ENCODE measurements at places on chromosomes 16 and 17.

GRCh38 chr17:13359774-13360173 is 242.0 kb downstream of the HS3ST3A1 start:
- no peak for DNase-seq

- DNase-seq = no peak
These were observed 116.8 kb downstream of the ABCC6 start for GRCh38 chr16:16106466-16106865.

DNA sequence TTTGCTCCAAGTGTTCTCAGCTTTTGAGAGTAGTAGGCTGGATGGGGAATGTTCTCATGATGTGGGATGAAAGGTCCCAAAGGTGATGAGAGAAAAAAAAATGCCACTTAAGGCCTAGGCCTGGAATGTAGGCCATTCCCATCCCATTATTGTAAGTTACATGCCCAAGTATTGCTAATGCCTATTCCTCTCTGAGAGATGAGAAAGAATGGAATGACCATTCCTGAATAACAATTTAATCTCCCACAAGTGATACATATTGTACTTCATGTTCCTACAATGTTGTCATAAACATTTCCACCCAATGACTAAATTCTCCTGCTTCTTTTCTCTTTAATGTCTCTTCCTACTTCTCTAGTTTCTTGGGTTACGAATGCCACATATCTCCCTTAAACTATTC is 102.8 kb upstream of the KCNJ16 start:
- DNase-seq = no peak

- no peak for DNase-seq
These were observed 36.6 kb upstream of the TBX2 start for GRCh38 chr17:61362852-61363600.

GRCh38 chr16:7366993-7367880 is 34.6 kb downstream of the RBFOX1 start:
- DNase-seq = no peak

GRCh38 chr16:5557448-5557847 is 459.9 kb upstream of the EEF2KMT start:
- no peak for DNase-seq

- DNase-seq = no peak
These were observed 37.0 kb downstream of the NPLOC4 start for GRCh38 chr17:81599719-81600486.

DNA sequence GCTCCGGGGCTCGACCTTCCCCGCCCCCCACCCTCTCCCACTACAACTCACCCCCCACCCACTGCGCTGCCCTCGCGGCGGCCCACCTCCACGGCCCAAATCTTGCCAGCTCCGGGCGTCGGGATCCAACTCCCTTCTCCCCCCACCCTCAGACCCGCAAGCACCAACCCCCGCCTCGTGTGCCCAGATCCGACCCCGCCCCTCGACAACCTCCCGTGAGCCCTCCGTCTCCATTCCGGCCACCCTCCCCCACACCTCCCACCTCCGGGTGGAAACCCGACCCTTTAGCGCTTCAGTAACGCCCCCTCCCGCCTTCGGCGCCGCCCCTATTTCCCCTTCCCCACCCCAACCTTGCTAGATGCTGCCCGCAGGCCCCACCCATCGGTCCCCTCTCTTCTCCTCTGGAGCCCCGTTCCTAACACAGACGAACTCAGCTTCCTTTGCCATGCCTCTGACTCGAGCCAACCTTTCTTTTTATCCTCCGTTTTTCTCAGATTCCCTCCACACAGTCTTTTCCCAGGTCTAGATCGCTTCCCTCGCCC is 717 bp downstream of the UBE2Z start:
- peak; percentile 24 for DNase-seq

GRCh38 chr16:12398029-12398682 is 405.5 kb downstream of the CPPED1 start:
- DNase-seq = no peak

DNA sequence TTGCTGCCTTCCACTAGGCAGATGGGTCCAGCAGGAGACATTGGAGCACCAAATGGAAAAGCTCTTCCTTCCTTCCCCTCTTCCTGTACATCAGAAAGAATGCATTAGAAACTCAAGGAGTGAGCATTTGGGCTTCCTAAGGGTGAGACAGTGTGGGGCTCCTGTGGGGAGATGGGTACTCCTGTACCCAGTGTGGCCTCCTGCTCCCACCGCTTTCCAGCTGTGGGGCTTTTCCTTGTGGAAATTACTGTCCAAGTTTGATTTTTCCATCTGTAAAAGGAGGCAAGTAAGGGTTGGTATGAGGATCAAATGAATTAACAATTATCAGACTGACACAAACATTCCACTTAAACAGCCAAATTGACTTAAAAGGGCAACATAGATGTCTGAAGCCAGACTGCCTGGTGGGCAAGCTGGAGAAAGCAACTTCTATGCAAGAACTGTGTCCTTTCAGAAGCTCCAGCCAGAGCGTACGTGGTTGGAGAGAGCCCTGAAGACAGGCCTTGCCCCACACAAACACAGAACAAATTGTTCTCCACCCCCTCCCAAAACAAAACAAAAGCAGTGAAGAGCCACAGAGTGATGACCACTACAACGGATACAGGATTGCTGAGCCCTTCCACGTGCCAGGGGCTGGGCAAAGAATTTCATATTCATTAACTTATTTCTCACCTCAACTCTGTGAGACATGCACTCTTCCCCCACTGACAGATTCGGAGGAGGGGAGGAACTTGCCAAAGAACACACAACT is 23.1 kb upstream of the ALDH3A1 start:
- no peak for DNase-seq

GRCh38 chr17:75785016-75785890 is 647 bp downstream of the UNK start:
- DNase-seq = peak; percentile 53

DNA sequence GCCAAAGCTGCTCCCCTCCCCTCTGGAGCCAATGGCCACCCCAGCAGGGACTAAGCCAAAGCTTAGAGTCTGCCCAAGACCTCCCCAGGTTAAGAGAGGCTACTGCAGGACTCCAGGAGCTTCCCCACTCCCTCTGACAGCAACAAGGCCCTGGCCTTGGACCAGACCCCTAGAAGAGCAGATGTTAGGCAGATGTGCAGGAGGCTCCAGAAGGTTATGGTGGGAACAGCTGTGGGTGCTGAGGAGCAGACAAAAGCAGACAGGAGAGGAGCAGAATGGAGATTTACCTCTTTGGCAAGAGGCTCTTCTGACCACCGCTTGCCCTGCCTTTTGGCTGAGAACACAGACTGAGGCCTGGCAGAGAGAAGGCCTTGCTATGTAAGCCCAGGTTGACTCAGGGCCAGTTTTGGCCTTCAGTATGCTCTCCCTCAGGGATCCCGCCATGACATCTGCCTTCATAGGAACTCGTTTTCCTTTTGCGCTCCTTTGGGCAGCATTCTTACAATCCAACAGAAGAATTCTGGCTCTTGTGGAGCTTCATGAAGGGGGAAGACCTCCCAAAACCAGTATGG is 113.0 kb downstream of the RBFOX3 start:
- no peak for DNase-seq

DNA sequence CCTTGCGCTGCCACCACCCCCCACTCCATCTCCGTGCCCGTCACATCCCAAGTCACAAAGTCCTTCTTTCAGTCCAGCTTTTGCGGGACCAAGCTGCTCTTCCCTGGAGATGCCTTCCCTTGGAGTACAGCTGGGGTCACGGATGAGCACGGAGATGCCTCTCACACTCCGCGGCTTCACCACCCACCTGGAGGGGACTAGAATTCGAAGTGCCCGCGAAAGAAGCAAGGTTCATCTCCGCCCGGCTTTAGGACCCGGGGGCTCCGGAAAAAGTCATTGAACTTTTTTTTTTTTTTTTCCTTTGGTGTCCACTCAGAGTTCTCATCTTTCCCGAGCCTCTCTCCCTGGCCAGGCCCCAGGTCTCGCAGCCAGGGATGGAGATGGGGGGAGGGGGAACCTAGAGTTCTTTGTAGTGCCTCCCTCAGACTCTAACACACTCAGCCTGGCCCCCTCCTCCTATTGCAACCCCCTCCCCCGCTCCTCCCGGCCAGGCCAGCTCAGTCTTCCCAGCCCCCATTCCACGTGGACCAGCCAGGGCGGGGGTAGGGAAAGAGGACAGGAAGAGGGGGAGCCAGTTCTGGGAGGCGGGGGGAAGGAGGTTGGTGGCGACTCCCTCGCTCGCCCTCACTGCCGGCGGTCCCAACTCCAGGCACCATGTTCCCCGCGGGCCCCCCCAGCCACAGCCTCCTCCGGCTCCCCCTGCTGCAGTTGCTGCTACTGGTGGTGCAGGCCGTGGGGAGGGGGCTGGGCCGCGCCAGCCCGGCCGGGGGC is at the start of gene FKBP10:
FKBP10 (plus strand) TSS at position 624 of the 771 bp plus-strand sequence; CDS start at position 655, 31 bp downstream.
- no peak for DNase-seq

GRCh38 chr17:82457929-82458178 is 687 bp upstream of the NARF start:
- no peak for DNase-seq

DNA sequence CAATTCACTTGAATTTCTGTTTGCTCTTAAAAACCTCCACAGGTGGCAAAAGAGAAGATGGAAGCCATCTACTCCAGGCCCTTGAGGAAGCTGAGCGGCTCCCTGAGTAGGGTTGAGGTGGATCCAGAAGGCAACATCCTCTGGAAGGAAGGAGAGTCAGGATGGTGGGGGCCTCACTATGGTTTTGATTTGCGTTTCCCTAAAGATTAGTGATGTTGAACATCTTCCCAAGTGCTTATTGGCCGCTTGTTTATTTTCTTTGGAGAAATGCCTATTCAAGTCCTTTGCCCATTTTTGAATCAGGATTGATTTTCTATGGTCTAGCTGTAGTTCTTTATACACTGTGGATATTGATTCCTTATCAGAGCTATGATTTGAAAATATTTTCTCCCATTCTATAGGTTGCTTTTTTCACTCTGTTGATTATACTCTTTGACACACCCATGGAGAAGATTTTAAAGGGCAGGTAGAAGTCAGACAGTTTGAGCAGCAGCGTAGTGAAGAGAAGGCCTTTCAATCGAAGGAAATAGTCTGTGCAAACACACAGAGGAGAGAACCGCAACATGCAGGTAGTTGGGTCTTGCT is 58.6 kb downstream of the WSB1 start:
- DNase-seq = no peak

DNA sequence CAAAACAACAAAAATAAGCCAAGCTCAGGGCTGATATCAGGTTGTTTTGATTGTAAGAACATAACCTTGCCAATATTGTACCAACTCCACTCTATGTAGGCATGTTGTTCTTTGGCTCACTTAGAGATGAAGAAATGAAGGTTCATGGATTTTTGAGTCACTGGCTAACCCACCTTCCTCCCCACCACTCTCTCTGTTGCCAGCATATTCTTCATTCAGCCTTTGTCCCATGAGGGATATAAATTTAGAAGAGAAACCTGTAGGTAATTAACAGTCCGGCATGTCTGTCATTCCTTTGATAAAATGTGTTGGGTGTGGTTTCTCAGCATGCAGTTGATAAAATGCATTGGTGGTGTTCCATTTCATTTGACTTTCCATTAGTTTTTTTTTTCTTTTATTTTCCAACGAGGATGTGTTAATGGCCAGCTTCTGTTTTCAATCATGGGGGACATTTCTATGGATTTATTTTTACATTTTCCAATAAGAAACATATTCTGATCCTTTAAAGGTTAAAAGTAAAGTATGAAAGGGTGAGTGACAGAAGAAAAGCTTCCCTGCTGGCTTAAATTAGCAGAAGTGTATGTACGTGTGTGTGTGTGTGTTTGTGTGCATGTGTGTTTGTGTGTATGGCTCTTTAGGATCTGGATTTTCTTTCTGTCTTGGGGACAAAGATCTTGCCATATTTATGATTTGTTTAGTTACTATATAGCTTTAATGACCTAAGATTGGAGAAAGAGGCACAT is 166.2 kb upstream of the KCNJ16 start:
- DNase-seq = no peak

- no peak for DNase-seq
These were observed 66.4 kb upstream of the SMIM36 start for GRCh38 chr17:55577687-55578086.

GRCh38 chr16:79309606-79310005 is 290.9 kb downstream of the MAF start:
- no peak for DNase-seq

DNA sequence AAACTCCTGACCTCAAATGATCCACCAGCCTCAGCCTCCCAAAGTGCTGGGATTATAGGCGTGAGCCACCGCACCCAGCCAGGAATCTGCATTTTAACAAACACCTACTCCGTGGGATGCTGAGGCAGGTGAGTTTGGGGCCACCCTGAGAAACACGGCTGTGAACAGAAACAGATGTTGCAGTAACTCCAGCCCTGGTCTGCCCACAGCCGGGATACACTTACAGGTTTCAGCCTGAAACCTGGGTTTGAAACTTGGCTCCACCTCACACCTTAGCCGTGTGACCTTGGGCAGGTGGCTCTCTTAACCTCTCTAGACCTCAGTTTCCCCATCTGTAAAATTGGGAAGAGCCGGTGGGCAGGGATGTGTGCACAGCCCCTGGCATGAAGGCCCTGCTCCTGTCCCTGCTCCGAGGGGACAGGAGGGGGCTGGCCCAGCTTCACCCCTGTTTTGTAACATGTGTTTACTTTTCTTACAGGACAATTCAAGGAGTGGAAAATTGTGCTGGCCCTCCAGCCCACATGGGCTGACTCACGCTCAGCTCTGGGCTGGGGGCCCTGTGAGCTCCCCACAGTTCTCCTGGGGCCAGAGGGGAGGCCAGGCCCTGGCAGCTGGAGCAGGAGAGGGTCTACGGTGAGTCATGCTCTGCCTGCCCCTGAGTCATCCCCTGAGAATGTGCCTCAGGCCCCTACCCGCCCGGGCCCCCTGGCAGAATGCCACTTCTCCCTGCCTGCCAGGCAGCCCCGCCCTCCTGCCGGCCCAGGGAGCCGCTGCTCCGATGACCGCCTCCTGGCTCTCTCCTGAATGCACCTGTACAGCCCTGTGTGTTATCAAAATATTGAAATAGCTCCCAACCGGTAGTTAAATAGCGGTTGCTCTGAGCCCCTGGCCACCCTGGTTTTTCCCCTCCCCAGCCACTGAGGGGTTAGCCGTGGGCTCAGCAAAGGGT is 7.7 kb upstream of the PPL start:
- peak; percentile 86 for DNase-seq

- DNase-seq = no peak
These were observed 22.3 kb upstream of the ZFPM1 start for GRCh38 chr16:88430524-88431446.

DNA sequence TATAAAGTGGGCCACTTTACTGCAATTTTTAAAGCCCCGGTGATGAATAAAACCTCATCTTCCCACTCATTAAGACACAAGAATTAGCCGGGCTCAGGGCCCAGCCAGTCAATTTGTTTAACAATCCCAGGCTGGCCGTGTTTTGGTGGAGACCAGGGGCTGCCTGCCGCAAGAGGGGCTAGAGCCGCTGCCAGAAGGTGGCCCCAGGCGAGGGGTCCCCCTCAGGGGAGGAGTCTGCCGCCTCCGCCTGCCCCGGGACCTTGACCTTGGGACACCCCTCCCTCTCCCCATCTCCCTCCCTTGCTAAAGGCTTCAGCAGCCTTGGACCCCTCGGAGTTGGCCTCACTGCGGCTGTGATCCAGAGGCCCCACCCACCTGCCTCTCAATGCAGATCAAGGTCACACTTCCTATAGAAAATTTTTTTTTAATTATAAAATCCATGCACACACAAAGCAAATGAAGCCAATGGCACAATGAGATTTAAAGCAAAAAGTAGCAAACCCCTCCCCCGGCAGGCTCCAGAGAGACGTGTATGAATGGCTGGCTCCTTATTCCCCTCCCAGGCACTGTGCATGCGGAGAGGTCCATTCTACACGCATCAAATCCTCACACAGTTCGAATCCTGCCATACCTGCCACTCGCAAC is 23.0 kb upstream of the SLC38A10 start:
- DNase-seq = no peak
